ENCODE measurements at places on chromosomes 11 and 22.

DNA sequence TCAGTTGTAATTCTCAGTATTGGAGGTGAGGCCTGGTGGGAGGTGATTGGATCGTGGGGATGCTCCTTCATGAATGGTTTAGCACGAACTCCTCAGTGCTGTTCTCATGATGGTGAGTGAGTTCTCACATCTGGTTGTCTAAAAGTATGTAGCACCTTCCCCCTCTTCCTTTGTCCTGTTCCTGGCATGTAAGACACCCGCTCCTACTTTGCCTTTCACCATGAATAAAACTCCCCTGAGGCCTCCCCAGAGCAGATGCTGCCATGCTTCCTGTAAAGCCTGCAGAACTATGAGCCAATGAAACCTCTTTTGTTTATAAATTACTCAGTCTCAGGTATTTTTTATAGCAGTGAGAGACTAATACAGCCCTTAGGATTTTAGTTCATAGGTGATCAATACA lies 191.5 kb downstream of the MAML2 start:
- no peak overlapping the region for H3K4me3 ChIP-seq
- no peaks in the 10 kb centered on the region for H3K36me3 ChIP-seq
- H3K4me1 ChIP-seq, result peaks cover 38% of the 10 kb centered on the region
- DNase-seq, result no peak
- H3K27me3 ChIP-seq, result no peaks in the 10 kb centered on the region

- H3K27ac ChIP-seq, result no peak overlapping the region
- no peak for DNase-seq
- H3K4me1 ChIP-seq, result no peaks in the 10 kb centered on the region
- no peaks in the 10 kb centered on the region for H3K27me3 ChIP-seq
- no peak overlapping the region for H3K4me3 ChIP-seq
Measured at GRCh38 chr22:26792522-26792921, 135.1 kb downstream of the MIAT start.

DNA sequence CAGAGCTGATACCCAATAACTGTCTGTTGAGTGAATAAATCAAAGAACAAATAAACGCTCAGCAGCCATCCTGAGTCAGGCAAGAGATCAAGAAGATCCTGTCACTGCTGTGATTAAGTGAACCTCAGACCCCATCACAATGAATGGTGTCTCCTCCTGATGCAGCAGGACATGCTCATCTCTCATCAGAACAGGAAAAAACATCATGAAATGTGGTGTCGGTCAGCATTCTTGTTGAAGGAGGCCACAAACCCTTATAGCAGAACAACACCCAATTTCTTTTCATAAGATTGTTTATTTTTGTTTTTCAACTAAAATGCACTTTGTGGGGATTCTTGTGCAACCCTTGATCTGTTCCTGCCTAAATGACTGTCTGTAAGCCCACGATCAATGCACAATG lies 60.3 kb downstream of the SYTL2 start:
- no peak overlapping the region for H3K4me3 ChIP-seq
- H3K36me3 ChIP-seq, result peaks cover 30% of the 10 kb centered on the region
- no peaks in the 10 kb centered on the region for H3K27me3 ChIP-seq

- peaks cover 88% of the 10 kb centered on the region for H3K4me1 ChIP-seq
- DNase-seq, result no peak
- H3K4me3 ChIP-seq, result peak overlapping the region; percentile 18
- H3K36me3 ChIP-seq, result peaks cover 90% of the 10 kb centered on the region
- H3K27me3 ChIP-seq, result no peaks in the 10 kb centered on the region
- peak overlapping the region; percentile 82 for H3K27ac ChIP-seq
Measured at GRCh38 chr11:12159351-12160099, 49.1 kb downstream of the MICAL2 start.

- H3K36me3 ChIP-seq, result no peaks in the 10 kb centered on the region
- no peaks in the 10 kb centered on the region for H3K4me1 ChIP-seq
- DNase-seq, result no peak
- H3K27ac ChIP-seq, result no peak overlapping the region
- H3K27me3 ChIP-seq, result no peaks in the 10 kb centered on the region
Measured at GRCh38 chr11:71286701-71287643, 34.6 kb upstream of the SHANK2 start.

DNA sequence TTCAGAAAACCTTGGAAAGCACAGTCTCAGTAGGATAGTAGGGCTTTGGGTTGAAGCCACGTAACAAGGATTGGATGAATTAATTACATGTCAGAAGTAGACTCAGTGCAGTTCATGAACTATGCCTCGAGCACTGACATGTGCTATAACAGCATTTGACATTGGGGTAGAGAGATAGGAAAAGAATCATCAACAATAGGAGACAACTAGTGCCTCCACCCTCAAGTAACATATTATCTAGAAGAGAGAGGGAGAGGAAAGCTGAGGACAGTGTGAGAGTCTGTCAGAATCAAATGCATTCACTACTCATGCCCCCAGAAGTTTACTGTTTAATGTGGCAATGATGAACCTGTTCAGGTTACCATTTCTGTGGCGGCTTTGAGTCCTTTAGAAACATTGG lies 26.4 kb downstream of the MMP13 start:
- peaks cover 6% of the 10 kb centered on the region for H3K27me3 ChIP-seq
- no peak overlapping the region for H3K4me3 ChIP-seq
- no peaks in the 10 kb centered on the region for H3K36me3 ChIP-seq
- H3K4me1 ChIP-seq, result no peaks in the 10 kb centered on the region

DNA sequence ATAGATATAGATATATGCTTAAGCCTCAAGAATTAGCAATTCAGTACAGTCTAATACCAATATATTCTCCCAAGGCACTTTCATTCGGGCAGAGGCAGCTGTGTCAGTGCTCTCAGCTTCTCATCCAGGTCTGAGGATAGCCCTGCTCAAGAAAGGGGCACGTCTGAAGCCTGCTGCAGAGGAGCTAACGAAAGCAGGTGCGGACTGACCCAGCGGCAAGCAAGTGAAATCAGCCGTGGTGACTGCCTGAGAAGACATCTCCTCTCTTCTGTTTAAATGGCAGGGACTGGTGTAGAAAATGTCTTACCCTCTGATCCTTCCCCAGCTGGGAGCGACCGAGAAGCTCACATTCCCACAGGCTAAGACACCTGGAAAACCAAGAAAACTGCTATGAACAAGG lies 468.6 kb downstream of the BRD1 start:
- no peaks in the 10 kb centered on the region for H3K36me3 ChIP-seq
- H3K4me1 ChIP-seq, result no peaks in the 10 kb centered on the region
- peaks cover 5% of the 10 kb centered on the region for H3K27me3 ChIP-seq
- no peak overlapping the region for H3K27ac ChIP-seq
- no peak for DNase-seq
- no peak overlapping the region for H3K4me3 ChIP-seq
